Brain microvascular endothelial cell (primary cell): ENCODE measurements at places on chromosomes 3 and 15.

DNA sequence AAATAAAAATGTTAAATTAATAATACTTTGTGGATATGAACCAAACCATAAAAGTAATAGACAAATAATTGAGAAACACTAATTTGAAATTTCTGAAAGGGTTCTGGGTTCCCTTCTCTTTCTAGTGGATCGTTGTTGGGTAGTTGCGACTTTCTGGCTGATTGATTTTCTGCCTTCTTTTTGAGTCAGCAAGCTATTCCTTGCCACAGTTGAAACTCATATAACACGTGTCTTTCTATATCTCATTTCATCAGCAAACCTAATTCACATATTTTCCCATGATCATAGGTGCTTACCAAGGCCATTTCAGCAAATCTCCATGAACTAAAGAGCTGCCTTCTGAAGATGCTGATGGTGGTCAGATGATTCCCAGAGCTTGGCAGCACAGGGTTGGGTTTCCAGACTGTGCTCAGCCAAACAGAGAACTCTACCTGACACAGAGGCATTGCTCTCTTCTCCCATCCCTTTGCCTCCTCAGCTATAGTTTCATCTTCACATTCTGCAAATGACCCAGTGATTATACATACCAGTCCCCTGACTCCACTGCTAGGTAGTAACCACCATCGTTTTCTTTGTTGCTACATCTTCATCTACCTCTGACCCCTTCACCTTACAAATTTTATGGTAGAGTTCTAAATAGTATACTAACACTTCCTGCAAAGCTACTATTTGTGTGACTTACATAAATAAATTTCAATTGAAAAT lies 383.9 kb upstream of the DPH6 start:
- no peak for DNase-seq

DNA sequence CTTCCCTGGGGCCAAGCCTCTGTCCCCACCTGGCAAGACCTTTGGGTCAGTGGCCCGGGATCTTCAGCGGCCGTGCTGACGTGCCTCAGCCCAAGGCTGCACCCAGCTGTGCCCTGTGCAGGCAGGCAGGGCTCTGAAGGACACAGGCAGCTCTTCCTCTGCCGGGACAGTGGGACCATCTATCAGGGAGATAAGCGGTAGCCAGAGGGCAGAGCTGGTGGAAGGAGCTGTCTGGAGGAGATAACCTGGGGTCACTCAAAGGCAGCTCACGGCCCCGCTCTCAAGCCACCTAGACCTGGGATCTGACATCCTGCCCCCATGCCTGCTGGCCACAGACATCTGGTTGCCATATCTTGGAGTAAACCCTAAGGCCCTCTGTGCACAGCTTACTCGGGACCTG lies 27.3 kb downstream of the DUSP7 start:
- no peak for DNase-seq

DNA sequence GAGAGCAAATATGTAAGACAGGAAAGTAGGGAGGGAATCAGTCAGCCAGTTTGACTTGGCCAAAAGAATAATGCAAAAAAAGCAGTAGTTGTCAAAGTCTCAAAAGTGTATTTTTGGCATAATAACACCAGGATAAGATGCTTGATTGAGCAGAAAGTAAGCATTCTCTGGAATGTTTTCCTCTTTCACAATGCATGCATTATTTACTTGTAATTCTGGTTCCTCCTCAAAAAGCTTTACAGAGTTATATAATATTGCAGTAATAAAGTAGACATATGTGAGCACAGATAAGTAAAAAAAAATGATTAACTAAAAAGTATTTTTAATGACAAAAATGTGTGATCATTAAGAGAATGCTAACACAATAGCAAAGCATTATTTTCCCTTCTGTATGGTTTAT lies 285.9 kb upstream of the BCHE start:
- no peak for DNase-seq

- DNase-seq: no peak
These were observed 38.2 kb upstream of the FAM3D start for GRCh38 chr3:58704745-58705144.

DNA sequence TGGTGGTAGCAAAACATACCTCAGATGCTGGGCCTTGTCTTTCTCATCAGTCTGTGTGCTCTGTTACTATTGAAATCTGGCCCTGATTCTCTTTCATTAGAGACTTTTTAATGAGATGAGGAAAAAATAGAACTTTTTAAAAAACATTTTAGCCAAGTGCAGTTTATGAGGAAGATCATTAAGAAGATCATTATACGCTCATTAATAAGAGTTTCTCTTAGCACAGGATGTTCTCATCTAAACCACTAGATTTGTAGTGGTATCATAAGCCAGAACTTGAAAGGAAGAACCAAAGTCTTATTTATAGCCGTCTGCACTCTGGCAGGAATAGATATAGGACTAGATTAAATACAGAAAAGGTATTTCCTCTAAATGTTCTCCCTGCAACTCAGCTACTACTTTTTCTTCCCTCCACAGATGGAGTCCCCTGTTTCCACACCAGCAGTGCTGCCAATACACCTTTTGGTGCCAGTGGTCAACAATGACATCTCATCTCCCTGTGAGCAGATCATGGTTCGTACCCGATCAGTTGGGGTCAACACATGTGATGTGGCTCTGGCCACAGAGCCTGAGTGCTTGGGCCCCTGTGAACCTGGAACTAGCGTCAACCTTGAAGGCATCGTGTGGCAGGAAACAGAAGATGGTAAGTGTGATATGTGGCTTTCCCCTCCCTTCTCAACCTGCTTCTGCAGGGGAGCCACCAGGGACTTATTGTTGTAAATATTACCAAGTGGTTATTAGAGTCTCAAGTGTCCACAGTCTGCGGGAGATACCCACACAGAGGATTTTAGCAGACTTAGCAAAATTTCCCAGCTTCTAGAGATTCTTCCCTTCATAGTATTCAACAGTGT lies 152.8 kb downstream of the RBPMS2 start:
- DNase-seq: no peak

GRCh38 chr3:181696626-181697230 lies 15.0 kb upstream of the SOX2 start:
- no peak for DNase-seq

DNA sequence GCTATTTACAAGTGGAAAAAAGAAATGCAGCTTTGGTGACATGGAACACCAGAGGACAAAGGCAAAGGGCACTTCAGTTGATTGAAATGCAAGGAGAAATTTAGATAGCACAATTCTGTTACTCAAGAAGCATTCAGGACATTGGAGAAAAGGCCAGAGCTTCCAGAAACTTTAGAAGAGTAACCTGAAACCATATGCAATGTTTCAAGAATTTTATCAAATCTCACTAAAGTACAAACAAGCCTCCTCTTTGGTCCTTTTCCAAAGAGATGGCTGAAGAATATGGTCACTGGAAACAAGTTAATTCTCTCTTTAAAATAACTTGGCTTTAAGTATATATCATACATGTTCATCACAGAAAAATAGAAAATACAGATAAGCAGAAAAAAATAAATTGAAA lies 14.6 kb upstream of the LMOD3 start:
- no peak for DNase-seq

- DNase-seq: no peak
These were observed 51.7 kb downstream of the GPR149 start for GRCh38 chr3:154378311-154378710.

GRCh38 chr3:107369791-107370190 lies 7.4 kb upstream of the CCDC54 start:
- no peak for DNase-seq

DNA sequence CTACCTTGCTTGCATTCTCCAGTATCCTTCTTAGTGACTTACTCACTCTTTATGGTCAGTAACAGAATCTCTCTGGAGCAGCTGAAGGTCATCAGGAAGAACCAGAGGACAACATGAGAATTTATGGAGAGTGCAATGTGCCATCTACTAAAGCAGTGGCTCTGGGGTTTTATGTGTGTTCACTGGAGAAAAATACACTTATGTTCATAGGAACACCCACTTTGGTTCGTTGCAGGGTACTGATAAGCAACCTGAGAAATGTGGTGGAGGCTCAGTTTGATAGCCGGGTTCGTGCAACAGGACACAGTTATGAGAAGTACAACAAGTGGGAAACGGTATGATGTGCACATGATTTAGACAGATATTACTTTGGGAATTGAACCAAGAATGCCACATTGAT lies 12.8 kb downstream of the CPB1 start:
- no peak for DNase-seq
